ENCODE measurements at places on chromosomes 12 and 14.

GRCh38 chr14:53531156-53531555 lies 378.0 kb upstream of the DDHD1 start:
- DNase-seq: no peak

DNA sequence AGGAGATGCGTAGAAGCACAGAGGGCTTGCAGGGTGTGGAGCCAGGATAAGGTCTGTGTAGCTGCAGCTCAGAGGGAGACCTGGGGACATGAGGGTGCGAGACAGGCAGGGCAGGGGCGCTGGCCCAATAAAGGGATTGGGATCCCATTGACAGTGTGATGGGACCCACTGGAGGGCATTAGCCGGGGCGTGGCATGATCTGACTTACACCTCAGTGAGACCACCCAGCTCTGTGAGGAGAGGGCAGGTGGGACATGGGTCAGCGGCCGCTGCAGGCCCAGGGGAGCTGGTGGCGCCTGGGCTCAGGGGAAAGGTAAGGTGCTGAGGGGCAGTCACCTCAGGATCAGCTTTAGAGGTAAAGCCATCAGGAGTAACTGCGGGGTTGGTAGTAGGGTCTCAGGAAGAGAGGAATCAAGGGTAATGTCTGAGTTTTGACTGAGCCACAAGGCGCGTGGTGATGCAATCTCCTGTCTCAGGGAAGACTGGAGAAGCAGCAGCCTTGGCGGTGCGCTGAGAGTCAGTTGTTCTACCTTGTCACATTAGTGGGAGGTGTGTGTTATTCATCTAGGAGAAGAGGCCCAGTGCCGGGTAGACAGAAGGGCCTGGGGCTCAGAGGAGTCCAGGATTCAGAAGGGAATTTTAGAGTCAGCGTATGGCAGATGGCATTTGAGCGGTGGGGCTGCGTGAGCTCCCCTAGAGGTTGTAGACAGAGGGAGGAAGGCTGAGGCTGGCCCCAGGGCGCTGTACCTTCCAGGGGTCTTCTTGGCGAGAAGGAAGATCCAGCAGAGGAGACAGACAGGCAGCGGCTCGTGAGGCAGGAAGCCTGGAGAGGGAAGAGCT lies 30.8 kb upstream of the BDKRB2 start:
- no peak for DNase-seq

- DNase-seq: peak; percentile 94
These were observed 168.0 kb downstream of the TMTC3 start for GRCh38 chr12:88310069-88310468.

DNA sequence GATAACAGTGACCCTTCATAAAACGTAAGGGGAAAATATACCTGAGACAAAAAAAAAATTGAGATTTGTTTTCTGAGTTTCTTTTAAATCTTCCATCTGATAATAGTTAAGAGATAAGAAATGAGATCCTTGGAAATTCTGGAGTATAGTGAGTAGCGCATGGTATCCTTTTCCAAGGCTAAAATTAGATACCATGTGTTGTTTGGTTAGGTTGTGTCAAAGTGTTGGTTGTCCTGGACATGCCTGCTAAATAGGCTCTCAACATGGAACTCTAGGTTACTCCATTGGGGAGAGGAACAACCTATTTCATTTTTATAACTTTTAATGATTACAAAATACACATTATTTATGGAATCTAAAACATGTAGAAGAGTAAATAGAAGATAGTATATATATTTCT lies 14.8 kb downstream of the PYGL start:
- DNase-seq: no peak

GRCh38 chr12:132333766-132334165 lies 4.4 kb upstream of the GALNT9 start:
- no peak for DNase-seq

DNA sequence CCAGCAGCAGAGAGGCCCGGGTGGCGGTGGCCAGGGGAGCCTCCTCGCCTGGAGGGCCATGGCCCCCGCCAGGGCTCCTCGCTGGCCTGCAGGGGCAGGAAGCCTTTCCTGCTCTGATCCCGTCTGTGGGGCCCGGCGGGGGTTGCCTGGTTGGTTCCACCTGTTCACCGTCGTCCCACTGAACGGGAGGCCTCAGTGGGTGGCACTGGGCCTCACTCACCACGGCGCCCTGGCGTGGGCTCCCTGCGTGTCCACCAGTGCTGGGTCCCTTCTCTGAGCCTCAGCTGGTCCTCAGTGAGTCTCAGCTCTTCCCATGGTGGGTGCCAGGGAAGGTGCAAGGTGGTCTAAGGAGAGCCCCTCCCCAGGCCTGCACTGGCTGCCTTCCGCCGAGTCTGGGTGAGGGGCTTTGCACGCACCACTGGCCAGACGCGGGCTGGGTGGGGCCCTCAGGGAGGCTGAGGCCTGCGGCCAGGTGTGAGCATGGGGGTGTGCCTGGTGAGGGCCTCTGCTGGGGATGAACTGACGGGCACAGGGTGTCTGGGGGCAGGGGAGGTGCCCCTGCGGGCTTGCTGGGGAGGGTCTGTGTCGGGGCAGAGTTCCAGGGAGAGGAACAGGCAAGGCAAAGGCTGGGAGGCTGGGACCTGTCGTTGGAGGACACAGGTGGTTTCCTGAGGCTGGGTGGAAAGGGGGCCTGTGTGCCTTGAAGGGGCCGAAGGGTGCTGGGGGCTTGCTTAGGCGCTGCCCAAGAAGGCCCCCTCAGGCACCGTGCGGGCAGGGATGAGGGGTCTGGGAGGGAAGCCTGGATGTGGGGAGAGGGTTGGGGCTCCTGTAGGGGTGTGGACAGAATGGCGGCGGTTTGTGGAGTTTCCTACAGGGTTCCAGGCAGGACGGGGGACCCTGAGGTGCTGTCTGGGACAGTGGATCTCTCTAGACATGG lies 339.8 kb downstream of the TMEM121 start:
- DNase-seq: no peak

Data from fibroblast of skin of scalp (primary cell).